MV-4-11 (cell line): ENCODE measurements at places on chromosomes 1 and 21.

DNA sequence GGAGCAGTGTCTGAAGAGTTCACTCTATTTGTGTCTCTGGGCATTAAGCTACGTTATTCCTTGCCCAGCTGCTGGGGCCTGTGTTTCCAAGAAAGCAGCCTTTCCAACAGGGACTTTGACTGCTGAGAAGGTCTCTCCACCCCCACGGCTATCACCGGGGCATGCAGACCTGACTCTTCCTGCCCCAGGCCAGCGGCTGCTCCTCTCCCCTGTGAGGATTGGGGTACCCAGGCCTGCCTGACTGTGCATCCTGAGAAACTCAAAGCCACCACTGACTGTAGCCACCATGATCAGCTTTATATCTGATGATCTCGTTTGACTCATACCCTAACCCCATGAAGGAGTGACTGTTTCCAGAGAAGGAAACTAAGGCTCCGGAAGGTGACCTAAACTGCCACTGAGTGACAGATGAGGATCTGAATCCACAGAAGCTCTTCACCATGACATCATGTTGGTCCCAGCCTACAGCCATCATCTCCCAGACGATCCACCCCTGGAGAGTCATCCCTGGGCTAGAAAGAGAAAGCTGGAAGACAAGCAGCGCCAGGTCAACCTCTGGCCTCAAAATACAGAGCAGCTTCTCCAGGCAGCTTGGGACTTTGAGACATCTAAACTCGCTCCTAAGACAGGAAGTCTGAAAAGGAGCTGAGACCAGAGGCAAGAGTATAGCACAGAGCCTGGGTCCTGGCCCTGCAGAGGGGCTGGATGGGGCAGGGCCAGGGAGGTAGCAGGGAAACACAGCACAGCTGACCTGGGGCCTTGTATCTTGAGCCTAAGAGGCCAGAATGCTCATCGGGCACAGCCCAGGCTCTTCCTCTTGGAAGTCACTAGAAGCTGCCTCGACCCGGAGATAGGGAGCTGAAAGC lies 244.0 kb upstream of the VAMP3 start:
- no peak for DNase-seq

GRCh38 chr1:190022709-190023108 lies 455.0 kb downstream of the BRINP3 start:
- DNase-seq = no peak

DNA sequence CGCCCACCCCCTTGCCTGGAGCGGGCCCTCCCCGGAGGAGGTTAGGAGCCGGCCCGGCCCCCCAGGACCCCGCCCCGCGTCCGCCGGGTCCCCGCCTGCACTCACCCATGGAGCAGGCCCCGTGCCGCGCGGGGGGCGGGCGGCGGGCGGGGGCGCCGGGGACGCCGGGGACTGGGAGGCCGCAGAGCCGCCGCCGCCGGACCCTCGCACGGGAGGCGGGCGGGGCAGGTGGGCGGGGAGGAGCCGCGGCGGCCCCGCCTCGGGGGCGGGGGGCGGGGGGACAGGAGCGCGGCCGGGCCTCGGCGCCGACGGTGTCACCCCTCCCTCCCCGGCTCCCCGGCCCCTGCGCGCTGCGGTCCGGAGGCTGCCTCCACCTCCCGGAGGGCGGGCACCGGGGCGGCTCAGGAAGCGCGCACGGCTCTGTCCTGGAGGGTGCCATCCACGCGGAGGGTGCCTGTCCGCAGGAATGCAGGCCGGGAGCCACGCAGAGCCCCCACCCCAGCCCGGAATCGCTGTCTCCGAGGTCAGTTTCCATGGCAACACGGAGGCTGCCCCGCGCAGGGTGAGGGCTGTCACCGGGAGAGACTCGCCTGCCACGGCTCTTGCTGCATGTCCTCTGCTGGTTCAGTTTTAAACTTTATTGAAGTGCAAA lies 5.9 kb upstream of the PLEKHG5 start:
- no peak for DNase-seq

DNA sequence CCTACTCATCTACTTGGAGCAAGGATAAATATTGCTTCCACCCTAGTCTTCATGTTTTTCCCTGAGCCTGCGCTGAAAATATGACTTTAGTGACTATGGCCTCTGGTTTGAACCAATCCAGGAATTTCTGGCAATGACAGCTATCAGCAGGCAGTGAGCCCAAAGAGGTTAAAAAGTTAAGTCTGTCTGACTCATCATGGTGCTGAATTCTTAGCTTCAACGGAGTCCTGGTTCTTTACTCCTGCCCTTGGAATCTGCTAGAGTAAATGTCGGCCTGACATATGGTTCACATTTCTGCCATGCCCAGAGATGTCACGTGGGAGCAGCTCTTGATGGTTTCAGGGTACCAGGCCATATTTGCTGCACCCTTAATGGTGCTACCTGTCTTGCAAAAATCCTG lies 351.6 kb upstream of the PLXNA2 start:
- DNase-seq = no peak
